Effector memory CD8-positive, alpha-beta T cell (primary cell): ENCODE measurements at places on chromosomes 3 and 15.

DNA sequence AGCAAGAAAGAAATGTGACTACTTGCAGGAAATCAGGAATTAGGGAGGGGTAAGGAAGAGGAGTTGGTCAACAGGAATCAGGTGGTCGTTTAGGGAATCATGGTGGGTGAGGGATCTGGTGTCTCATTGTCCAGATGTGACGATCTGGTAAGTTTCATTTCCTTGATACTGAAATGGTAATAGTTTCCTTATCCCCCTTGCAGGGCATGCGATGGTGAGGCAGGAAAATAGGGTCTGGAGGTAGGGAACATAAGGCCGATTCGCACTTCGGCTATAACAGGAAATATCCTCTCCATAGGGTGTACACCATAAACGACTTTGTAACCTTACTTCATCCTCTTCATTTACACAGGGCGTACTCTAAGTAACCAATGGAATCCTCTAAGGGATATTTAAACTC is 574 bp upstream of the LRRC34 start:
- DNase-seq = no peak

GRCh38 chr15:68201879-68202261 is 3.3 kb downstream of the CALML4 start:
- DNase-seq = no peak

- DNase-seq = no peak
These were observed 3.0 kb upstream of the COL8A1 start for GRCh38 chr3:99635348-99635747.

GRCh38 chr3:114179575-114179974 is 723 bp upstream of the DRD3 start:
- DNase-seq = no peak

DNA sequence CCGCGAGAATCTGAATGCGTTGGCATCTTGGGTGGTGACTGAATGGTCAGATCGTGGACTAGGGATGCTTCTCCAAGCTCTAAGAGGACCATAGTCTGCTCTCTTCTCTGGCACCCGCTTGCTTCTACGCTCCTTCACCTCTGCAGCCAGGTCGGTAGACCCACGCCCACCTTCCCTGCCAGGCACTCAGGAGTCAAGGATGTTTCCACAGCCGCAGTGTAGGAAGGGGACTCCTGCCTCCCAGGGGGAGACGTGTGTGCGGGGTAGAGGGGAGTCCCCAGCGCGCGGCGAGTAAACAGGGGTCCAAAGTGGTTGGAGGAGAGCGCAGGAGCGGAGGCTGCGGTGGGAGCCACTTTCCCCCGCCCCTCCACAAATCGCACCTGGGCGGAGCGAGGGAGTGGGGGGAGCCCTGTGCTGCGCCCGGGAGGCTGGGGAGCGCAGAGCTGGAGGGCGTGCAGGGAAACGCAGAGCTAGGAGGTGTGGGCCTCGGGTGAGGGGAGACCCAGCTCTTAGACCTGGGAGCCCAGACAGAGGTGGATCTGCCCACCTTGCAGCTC is 1.7 kb downstream of the LRRC3B start:
- DNase-seq = no peak

GRCh38 chr3:109696932-109697331 is 359.6 kb upstream of the DPPA4 start:
- no peak for DNase-seq

DNA sequence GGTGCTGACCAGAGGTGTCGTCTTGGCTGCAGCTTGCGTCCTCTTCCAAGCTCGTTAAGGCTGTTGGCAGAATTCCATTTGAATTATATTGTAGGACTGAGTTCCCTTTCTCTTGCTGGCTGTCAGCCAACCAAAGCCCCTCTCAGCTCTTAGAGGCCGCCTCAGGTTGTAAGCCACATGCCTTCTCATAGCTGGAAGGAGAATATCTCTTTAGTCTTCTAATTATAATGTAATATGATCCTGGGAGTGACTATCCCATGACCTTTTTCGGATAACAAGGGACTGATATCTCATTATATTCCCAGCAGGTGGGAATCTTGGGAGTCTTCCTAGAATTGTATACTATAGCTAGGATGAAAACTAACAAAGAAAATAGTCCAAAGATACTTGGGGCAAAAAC is 4.8 kb downstream of the SCG5 start:
- DNase-seq = no peak

DNA sequence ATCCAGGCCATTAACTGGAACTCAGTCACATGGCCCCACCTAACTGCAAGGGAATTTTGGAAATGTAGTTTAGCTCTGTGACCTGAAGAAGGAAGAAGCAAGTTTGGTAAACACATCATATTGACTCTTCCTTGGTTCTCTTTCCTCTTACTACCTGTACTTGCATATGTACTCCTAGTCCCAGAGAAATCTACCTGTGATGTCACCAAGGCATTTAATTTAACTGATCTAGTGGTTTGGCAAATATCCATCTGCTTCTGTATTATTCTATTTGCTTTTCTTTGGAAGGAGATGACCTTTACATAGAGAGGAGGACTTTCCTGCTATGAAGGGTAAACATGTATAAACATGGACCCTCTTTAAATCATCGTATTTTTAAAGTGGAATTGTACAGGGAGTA is 150.8 kb downstream of the TMEM108 start:
- no peak for DNase-seq

DNA sequence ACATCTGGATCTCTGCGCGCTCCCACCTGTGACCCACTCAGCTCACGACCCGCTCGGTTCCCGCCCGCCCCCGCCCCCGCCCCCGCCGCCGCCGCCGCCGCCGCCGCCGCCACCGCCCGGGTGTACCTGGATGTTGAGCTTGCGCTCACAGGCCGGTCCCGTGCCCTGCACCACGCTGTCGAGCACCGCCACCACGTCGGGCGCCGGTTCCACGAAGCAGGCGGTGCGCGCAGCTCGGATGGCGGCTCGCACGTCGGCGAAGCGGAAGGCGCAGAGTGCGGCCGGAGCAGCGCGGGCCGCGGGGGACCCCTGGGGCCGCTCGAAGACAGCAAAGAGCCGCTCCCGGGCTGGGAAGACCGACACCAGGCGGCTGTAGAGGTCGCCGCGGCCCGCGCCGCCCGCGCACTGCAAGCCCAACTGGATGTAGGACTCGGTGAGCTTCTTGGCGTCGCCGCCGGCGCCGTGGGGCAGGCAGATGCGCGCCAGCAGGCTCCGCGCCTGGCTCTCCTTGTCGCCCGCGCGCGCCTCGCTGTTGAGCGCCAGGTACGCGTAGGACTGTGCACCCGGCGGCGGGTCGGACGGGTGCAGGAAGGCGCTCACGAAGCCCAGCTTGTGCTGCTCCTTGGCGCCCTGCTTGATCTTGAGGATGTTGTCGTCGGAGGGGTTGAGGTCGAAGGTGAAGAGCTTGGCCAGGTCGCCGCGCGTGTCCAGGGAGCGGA is 1.1 kb downstream of the PLXND1 start:
- DNase-seq = peak; percentile 54

DNA sequence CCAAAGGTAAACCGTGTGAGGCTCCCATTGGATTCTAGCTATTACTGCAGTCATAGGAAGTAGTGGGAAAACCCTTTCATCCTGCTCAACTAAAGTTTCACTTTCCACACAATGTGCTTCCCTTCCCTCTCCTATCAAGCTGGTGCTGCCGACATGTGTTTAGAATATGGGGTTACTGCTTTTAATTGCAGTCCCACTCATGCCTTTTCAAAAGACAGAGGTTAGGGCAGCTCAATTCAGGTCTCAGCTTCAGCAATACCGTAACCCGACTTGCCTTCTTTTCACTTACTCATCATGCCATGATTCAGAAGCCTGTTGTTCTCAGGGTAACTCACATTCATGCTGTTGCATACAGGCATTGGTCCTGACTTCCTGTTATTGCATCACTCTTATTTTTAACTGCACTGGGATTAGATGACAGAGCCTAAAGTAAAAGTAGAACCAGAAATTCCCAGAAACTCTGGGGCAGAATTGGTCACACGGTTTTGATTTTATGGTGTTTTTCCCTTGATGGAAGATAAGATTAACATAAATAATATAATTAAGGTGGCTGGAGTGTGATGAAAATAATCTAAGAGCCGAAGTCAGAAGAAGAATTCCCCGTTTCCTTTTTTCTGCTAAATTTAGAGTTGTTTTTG is 45.7 kb downstream of the C2CD4B start:
- no peak for DNase-seq

DNA sequence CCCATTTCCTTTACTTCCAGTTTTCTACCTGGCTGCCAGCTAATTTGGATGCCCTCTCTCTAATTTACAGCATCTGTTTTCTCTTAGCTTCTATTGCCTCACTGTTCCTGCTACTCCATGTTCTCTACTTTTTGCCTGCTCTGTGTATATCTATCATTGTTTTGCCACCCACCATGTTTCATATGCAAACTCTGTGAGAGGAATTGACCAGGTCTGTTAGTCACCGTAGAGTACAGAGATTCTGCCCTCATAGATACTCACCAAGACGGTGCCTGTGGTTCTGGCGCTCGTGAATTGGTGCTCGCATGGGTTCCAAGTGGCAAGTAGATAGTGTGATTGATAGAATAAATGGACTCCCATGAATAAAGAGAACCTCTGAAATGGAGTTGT is 288.8 kb downstream of the CNTN6 start:
- DNase-seq = no peak

- no peak for DNase-seq
These were observed 480 bp downstream of the CHRNA7 start for GRCh38 chr15:32030795-32031194.

- DNase-seq = no peak
These were observed 10.5 kb upstream of the RPL29 start for GRCh38 chr3:52006017-52006819.
